Liver (tissue), 10 donors: ENCODE measurements at places on chromosomes 4 and X.

GRCh38 chr4:140743194-140743931 is 12.8 kb downstream of the TBC1D9 start:
- no peak overlapping the region for H3K27ac ChIP-seq
- no peaks in the 10 kb centered on the region for H3K4me1 ChIP-seq
- no peaks in the 10 kb centered on the region for H3K36me3 ChIP-seq
- no peak overlapping the region for H3K4me3 ChIP-seq
- H3K27me3 ChIP-seq, result no peaks in the 10 kb centered on the region

DNA sequence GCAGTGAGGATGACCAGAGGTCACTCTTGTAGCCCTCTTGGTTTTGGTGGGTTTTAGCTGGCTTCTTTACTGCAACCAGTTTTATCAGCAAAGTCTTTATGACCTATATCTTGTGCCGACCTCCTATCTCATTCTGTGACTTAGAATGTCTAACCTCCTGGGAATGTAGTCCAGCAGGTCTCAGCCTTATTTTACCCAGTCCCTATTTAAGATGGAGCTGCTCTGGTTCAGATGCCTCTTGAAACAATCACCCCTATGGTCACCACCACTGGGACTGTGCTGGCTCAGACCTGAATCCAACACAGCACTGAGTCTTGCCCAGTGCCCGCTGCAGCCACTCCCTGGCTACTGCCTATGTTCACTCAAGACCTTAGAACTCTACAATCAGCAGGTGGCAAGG is 49.4 kb downstream of the MCUB start:
- no peak for DNase-seq
- no peak overlapping the region for H3K27ac ChIP-seq
- no peak overlapping the region for H3K4me3 ChIP-seq
- H3K36me3 ChIP-seq, result no peaks in the 10 kb centered on the region
- H3K27me3 ChIP-seq, result no peaks in the 10 kb centered on the region

DNA sequence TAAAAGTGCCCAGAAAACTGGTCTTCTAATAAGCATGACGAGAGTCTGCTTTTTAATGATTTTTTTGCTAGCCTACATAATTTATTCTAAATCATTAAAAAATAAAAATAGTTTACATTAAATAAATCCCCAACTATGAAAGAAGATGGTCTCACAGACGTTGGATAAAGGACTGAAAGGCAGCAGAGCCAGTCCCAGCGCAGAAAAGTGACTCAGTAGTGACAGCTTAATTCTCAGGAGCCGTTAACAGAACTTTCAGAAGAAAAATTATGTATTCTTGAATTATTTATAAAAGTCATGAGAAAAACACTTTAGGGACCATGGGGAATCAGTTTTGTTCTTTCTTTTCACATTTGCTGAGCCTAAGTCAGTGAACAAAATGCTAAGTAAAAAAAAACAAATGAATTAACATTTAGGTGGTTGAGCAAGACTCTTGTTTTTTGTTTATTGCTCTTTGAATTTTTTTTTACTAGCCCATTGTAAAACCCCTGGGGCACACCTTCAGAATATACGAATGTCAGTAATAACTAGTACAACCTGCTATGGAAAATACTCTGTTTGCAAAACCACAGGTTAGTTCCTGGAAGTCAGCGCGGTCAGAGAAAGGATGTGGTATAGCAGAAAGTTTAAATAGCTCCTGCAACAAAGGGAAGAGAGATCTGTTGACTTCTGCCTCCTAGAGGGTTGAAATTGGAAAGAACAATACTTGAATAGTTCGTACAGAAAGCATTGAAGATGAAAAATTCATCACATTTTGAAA is 50.4 kb upstream of the CCDC160 start:
- no peak overlapping the region for H3K4me3 ChIP-seq
- no peaks in the 10 kb centered on the region for H3K36me3 ChIP-seq
- H3K27ac ChIP-seq, result no peak overlapping the region
- DNase-seq, result no peak
- no peaks in the 10 kb centered on the region for H3K4me1 ChIP-seq
- no peaks in the 10 kb centered on the region for H3K27me3 ChIP-seq

DNA sequence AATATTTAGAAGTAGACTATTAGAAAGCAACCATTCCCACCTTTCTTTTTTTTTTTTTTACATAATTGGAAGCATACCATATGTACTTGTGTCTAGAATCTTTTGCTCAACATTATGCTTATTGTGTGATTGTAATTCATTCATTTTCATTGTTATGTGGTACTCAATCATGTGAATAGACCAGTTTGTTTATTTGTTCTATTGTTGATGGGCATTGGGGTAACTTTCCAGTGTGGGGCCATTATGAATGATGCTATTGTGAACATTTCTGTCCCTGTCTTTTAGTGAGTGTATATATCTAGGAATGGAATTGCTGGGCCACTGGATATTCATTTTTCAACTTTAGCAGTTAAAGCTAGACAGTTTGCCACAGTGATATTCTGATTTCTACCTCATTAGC is 62.5 kb upstream of the MCUB start:
- H3K27ac ChIP-seq, result no peak overlapping the region
- DNase-seq, result no peak
- peaks cover 65% of the 10 kb centered on the region for H3K36me3 ChIP-seq
- H3K27me3 ChIP-seq, result no peaks in the 10 kb centered on the region
- no peak overlapping the region for H3K4me3 ChIP-seq
- no peaks in the 10 kb centered on the region for H3K4me1 ChIP-seq

DNA sequence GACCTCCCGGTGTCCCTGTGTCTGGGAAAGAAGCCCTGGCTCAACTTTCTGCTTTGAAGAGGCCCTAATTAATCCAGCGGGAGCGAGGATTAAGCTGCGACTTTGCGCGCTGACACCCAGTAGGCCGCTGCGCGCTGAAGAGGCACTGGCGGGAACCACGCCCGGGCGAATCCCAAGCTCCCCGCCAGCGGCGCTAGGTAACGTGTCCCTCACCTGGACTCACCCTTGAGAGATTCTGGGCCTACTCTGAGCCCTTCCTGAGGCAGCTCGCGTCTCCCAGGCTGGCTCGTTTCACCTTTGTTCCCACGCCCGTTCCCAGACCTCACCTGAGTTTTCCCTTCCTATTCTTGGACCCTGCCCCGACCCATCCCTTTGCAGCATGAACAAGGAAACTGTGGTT is 616 bp upstream of the KLHL34 start:
- H3K27ac ChIP-seq, result no peak overlapping the region
- H3K27me3 ChIP-seq, result no peaks in the 10 kb centered on the region
- H3K4me1 ChIP-seq, result no peaks in the 10 kb centered on the region
- no peak for DNase-seq
- peak overlapping the region; percentile 30 for H3K4me3 ChIP-seq

DNA sequence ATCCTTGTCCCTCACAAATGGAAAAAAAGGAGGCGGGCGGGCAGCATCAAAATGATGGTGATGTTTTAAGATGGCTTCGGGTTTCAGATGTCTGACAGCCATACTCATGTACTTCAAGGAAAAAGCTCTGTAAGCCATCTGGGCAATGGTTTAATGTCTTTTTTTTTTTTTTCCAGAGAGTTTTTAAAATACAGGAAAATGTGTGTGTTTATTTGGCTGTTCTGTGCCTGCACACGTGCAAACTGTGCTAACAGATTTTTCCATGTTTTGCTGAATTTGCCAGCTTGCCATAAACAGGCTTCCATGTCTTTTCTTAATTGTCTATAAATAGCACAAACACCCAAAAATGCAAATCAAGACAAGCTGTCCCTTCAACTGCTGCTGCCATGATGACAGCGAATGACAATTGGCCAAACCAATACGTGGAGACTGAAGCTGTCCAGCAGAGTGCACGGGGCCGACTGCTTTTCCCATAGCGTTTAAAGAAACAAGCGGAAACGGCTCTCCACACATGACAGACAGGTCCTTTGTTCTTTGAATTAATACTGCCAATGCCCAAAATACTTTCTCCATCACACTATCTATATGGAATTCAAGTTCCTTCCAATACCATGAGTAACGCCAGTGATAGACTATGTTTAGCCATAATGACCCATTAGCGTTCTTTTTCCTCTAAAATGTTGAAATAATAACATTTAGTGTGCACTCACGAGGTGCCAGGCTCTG is 35.7 kb downstream of the AFAP1 start:
- H3K4me1 ChIP-seq, result no peaks in the 10 kb centered on the region
- H3K4me3 ChIP-seq, result no peak overlapping the region
- H3K27me3 ChIP-seq, result no peaks in the 10 kb centered on the region
- no peak overlapping the region for H3K27ac ChIP-seq

GRCh38 chr4:186920483-186920882 is 196.8 kb upstream of the FAT1 start:
- no peak overlapping the region for H3K4me3 ChIP-seq
- no peak for DNase-seq
- no peak overlapping the region for H3K27ac ChIP-seq

GRCh38 chr4:77564231-77564630 is 41.4 kb upstream of the CXCL13 start:
- H3K4me1 ChIP-seq, result peaks cover 7% of the 10 kb centered on the region
- H3K36me3 ChIP-seq, result no peaks in the 10 kb centered on the region
- peak overlapping the region; percentile 63 for H3K27ac ChIP-seq
- H3K4me3 ChIP-seq, result no peak overlapping the region
- H3K27me3 ChIP-seq, result no peaks in the 10 kb centered on the region

DNA sequence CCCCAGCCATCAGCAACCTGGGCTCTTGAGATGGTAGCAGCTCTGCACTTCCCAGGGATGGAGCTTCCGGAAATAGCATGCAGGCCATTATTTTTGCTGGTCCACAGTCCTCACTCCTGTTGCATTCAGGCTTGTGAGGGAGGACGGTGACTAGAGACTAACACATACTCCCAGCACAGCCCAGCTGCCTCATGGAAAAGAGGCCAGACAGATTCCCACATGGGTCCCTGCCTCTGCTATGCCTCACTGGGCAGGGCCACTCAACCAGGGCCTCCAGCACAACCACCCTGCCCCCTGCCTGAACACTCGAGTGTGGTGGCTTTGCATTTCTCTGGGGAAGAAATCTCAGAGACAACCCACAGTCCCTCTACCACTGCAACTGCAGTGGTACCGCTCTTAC is 1195.1 kb downstream of the PCDH18 start:
- H3K27me3 ChIP-seq, result no peaks in the 10 kb centered on the region
- DNase-seq, result no peak
- no peak overlapping the region for H3K27ac ChIP-seq
- no peak overlapping the region for H3K4me3 ChIP-seq
- no peaks in the 10 kb centered on the region for H3K4me1 ChIP-seq

- no peaks in the 10 kb centered on the region for H3K27me3 ChIP-seq
- H3K4me3 ChIP-seq, result peak within 1 kb of the TSS; percentile 58
- no peaks in the 10 kb centered on the region for H3K36me3 ChIP-seq
These were observed at the start of gene SMIM10L2A for GRCh38 chrX:135421932-135422809. TSS of gene SMIM10L2A (plus strand) at chrX:135421944. CDS start at chrX:135422132, 188 bp downstream.

- H3K36me3 ChIP-seq, result no peaks in the 10 kb centered on the region
- DNase-seq, result no peak
- H3K4me3 ChIP-seq, result no peak overlapping the region
These were observed 1892.3 kb upstream of the PCDH7 start for GRCh38 chr4:28827866-28828265.

GRCh38 chrX:137164329-137164728 is 130.5 kb upstream of the GPR101 start:
- DNase-seq, result no peak
- no peaks in the 10 kb centered on the region for H3K27me3 ChIP-seq
- no peak overlapping the region for H3K4me3 ChIP-seq

DNA sequence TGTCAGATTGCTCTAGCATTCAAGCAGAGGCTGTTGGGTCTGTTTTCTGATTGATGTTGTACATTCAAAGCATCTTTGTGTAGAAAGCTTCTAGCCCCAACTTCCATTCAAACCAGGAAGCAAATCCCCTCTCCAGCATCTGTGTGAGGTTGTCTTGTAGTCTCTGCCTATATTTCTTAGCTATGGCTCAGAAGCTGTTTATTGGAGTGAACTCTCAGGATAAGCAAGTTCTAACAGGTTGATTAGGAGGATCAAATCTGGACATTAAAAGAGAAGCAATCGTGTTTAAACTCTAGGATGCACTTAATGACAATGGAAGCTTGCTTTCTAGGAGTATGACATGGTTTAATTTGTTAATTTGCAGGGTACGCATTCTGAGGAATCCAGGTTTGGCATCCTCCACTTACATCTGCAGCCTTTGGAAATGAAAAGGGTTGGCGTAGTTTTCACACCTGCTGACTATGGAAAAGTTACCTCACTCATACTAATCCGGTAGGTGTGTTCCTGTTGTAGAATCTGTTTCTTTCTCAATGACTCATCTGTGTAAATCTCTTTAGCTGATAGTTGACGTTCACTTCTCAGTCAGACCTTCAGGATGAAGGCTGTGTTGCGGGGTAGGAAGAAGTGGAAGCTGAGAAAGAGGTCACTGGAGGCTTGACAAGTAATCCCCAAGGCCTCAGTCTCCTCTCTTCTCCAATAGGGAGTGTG is 88.0 kb upstream of the TLR2 start:
- H3K36me3 ChIP-seq, result peaks cover 86% of the 10 kb centered on the region
- DNase-seq, result no peak
- H3K4me3 ChIP-seq, result no peak overlapping the region

DNA sequence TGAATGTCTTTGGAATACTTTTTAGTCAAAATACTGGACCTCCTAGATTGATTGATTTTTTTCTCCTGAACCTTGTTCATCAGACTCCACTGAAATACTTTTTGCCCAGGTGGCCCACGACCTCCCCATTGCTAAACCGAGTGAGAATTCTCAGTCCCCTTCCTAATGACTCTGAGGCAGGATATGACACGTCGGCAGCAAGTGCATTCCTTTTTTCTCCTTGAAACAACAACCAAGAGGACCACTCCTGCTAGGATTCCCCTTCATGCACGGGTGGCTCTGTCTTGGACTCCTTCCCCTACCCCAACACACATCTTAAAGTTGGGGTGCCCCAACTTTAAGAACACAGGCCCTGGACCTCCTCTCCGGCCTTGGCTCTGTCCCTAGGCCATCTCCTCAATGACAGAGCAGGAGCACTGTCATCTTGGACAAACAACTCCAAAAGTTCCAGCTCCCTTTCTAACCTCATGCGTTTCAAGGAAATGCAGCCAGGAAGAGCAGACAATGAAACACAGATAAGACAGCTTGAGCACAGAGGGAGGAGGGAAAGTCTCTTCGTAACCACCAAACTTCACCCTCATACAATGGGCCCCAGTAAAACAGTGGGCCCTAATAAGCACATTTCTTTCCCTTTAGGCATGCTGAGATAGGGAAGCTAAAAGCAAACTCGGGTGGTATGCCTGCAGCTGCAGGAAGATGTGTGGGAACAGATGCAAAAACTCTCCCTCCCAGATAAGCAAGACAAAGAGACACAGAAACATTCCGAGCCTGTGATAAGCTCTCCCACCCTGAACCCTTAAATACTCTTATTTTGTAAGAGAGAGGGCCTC is 33.9 kb downstream of the ZBTB49 start:
- no peaks in the 10 kb centered on the region for H3K27me3 ChIP-seq
- H3K4me3 ChIP-seq, result no peak overlapping the region
- H3K27ac ChIP-seq, result no peak overlapping the region
- H3K36me3 ChIP-seq, result peaks cover 10% of the 10 kb centered on the region

DNA sequence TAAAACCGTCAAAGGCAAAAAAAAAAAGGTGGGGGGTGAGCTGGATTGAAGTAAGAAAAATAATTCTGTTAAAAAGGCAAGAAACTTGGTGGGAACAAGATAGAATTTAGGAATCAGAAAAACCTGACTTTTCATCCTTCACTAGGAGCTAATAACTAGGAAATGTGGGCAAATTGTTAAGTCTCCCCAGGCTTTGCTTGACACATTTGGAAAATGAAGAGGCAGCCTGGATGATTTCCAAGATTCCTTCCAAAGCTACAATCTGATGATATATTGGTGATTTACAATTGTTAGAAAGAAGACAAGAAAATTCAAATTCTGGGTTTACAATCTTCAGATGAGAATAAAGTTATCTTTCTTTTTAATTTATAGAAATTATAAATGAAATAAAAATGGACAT is 1062.5 kb downstream of the ADGRL3 start:
- H3K36me3 ChIP-seq, result no peaks in the 10 kb centered on the region
- no peak overlapping the region for H3K27ac ChIP-seq
- no peak for DNase-seq
- no peaks in the 10 kb centered on the region for H3K4me1 ChIP-seq
- peaks cover 2% of the 10 kb centered on the region for H3K27me3 ChIP-seq
- H3K4me3 ChIP-seq, result no peak overlapping the region
